ENCODE measurements at places on chromosomes 12 and 14.

- DNase-seq = no peak
Measured at GRCh38 chr14:60506462-60506984, 2.4 kb upstream of the SIX6 start.

DNA sequence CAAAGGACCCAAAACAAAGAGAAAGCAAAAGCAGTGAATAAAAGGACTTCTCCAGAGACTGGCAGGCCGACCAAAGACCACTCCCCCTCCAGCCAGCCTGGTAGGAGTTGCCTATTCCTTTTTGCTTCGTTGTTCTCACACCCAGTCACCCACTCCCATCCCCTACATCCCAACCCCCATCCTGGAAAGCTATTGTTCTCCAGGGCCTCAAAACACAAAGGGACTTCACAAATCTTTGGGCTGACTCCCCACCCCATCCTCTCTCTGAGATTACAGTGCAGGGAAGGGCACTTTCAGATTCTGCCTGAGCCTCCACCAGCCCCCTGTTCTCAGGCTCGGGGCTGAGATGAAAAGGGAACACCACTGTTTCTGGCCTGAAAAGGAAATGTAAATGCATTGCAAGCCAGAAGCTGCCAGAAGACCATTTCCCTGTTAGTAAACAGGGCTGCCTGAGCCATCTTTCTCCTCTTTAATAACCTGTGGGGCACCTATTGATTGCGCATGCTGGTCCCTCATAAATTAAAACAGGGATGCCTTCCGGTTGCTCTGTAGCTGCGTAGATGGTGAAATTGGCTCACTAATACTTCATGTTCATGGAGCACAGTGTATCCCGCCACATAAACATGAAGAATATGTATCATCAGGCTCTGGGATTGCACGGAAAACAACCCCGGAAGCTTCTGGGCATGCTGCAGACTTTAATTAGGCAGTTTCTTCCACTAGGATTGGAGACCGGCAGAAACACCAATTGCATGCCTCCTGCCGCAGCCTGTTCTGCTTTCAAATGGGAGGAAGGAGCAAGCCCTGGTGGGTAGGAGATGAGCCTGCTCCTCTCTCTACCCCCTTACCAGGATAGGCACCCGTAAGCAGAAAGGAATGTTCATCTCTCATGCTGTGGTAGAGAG is 130.3 kb upstream of the FUT8 start:
- DNase-seq = no peak

DNA sequence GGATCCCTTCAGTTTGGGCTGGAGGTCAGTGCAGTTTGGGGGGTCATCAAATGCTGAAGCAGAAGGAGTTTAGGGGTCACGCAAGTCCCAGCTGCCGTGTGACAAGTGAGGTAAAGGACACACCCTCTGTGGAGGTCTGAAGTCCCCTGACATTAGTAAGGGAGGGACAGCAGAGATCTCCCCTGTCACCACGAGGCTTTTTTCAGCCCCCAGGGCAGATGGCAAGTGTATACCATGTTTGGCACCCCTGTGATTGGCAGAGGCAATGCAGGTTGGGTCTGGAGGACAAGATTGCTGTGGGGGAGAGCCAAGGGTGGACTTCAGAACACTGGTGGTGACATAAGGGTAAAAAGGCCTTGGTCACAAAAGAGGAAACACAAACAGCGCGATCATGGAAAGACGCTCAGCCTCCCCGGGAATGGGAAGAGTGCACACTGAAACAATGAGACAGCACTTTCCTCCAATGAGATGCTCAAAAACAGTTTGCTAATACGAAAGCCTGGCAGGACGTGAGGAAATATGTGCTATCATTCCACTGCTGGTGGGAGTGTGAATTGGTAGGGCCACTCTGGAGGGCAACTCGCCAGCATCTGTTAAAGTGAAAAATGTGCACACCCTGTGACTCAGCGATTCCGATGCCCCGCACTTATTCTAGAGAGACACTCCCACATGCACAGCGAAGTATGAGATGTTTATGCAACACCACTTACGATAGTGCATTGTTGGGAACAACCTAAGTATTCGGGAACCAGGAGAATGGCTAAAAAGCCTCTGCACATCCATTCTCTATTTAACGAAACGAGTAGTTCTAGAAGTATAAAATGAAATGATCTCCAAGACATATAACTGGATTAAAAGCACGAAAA is 14.4 kb upstream of the CD27 start:
- no peak for DNase-seq

DNA sequence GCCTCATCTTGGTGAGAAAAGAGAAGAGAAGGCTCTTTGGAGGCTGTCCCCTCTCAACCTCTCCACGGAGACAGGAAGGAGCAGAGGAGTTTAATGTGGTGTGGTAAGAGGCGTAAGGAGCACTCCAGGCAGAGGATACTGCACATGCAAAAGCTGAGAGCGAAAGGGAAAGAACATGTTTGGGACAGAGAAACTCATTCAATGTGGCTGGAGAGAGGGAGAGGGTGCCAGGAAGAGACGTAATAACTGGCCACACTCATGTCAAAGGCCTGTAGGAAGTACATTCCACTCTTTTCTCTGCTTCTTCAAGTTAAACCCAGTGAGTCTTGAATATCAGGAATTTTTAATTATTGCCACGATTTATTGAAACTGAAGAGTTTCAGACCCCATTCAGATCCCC is 12.0 kb downstream of the VDR start:
- no peak for DNase-seq

DNA sequence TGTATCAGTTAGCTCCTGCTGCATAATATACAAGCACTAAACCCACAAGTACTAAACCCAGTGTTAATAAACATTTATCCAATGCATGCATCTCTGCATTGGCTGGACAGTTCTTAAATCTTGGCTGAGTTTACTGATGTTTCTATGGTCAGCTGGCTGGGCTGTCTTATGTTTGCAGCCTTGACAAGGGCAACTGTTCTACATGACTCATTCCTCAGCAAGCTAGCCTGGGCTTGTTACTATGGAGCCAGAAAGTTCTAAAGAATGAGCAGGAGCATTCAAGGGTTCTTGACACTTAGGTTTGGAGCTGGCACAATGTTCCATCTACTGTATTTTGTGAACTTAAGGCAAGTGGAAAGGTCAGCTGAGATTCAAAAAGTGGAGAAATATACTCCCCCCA is 199.1 kb downstream of the GLT1D1 start:
- DNase-seq = no peak

DNA sequence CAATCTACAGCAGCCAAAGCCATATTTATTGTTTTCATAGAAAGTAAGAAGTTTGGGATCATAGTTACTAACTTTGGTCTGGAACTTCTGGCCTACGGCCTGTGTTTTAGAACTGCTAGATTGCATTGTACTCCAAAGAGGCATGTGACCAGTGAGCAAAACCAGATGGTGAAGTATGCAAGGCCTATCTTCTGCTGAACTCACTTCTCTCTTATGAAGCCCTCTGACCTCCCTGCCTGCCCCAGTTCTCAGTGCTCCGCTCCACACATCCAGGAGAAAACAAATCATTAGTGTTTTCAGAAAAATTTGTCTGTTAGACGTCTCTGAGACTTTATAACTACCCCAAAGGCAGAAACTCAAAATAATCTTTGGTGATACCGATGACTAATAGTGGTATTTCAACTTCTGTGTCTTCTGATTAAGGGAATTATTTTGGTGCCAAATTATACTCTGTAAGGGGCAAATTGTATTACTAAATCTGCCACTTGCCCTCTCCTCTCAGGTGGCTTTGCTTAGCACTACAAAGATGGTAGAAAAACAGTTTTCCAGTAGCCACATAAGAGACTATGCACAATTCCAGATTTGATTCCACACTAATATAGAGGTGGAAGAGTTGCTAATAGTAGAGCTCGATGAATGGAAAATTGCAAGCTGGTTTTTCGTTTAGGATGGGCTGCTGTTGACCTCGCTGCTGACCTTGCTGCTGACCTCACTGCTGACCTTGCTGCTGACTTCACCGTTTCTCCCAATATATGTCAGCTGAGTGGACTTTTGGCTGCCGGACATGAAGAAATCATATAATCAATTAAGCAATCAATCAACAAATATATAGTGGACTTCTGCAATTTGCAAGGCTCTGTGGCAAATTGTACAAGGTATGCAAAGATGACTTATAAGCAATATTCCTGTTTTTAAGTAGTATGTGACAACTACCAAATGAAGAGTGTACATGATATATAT is 147.5 kb downstream of the KITLG start:
- DNase-seq = no peak

DNA sequence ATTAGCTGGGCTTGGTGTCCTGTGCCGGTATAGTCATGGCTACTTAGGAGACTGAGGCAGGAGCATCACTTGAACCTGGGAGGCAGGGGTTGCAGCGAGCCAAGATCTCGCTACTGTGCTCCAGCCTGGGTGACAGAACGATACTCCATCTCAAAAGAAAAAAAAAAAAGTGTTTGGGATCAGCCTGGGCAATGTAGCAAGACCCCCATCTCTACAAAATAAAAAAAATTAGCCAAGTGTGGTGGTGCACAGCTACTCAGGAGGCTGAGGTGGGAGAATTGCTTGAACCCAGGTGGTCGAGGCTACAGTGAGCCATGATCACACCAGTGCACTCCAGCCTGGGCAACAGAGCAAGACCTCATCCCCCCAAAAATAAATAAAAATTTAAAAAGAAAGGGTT is 47.6 kb downstream of the PHETA1 start:
- no peak for DNase-seq

DNA sequence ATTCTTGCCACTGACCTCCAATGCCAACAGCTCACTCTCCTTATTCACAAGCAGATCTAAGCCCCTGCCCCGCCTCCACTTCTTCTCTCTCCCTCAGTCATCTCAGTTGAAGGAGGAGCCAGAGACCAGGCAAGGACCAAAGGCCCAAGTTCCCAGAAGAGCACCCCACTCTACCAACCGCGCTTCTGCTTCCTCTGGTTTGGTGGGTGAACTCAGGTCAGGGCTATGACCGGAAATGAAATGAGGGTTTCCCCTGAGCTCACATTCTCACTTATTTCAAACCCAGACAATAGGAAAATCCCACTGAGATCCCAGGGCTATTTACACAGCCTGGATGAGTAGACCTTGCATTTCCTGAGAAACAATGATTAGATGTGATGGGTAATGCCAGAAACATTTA is 9.9 kb downstream of the DPF3 start:
- no peak for DNase-seq

DNA sequence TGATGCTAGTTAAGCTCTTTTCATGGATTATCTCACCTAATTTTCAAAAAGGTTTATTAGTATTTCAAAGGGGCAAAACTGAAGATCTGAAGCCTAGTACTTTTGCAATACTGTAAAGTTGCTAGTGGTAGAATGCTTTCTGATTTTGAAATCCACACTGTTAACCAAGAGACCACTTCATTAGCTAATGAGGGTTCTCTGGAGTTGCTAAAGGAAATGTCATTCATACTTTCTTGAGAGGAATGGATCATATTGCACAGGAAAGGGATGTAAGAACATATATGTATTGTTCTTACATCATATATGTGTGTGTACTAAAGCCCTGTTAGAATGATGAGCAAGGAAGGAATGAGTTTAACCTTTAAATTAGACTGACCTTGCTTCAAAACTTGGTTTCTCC is 39.0 kb upstream of the LDHB start:
- DNase-seq = no peak

GRCh38 chr12:25806271-25806670 is 152.2 kb upstream of the RASSF8 start:
- no peak for DNase-seq

- DNase-seq = no peak
Measured at GRCh38 chr12:108686780-108687179, 44.5 kb downstream of the CORO1C start.

DNA sequence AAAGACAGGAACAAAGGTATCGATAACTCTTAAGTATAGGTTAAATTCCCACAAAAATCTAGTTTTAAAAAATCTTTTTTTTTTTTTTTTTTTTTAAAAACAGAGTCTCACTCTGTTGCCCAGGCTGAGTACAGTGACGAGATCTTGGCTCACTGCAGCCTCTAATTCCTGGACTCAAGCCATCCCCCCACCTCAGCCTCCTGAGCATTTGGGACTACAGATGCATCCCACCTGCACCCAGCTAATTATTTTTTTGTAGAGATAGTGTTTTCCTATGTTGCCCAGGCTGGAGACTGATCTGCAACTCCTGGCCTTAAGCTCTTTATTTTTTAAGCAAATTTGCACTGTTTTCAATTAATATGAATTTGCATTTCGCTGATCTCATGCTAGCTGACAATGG is 9.8 kb downstream of the PSEN1 start:
- DNase-seq = no peak

- no peak for DNase-seq
Measured at GRCh38 chr14:33516898-33517436, 433.9 kb downstream of the EGLN3 start.

DNA sequence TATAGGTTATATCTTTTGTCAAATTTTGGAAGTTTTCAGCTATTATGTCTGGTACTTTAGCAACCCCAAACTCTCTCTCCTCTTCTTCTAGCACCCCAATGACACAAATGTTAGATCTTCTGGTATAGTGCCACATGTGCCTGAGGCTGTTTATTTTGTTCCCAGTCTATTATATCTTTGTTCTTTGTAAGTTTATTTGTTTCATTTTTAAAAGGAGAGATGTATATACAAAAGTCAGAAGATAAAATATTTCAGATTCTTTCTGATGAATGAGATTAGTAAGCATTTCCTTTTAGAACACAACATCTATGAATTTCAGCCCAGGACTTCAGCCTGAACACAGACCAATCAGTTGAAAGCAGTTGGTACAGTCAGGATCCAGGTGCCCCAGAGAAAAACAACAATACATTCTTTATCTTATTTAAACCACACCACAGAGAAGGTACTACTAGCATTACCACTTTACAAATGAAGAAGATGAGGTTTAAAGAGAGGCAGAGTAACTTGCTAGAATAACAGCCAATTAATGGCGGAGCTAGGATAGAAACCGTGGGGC is 114.1 kb upstream of the BTG1 start:
- no peak for DNase-seq

DNA sequence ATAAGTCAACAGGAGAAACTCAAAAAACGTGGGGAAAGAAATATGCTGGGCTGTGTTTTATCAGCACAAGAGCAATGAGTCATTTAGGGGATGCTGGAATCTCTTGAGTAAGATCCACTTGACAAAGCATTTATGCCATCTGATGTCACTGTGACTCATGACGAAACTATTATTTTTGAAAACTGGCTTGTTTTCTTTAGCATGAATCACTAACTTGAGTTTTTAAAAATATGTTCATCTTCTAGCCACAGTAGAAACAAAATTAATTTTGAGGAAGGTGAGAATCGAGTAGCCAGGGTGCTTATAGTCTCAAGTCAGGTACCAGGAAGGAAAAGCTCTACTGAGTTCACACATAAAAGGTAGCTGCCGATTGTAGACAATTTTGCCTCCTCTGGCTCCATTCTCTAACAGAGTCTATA is 456.2 kb upstream of the MGAT4C start:
- no peak for DNase-seq

GRCh38 chr14:50839048-50839447 is 8.1 kb upstream of the NIN start:
- no peak for DNase-seq

Measured in D341Med (cell line).